ENCODE measurements at places on chromosomes 1 and 21.

- DNase-seq = no peak
Measured at GRCh38 chr1:25617625-25618432, 1.2 kb downstream of the MAN1C1 start.

GRCh38 chr1:244139655-244140054 lies 88.6 kb downstream of the ZBTB18 start:
- no peak for DNase-seq

DNA sequence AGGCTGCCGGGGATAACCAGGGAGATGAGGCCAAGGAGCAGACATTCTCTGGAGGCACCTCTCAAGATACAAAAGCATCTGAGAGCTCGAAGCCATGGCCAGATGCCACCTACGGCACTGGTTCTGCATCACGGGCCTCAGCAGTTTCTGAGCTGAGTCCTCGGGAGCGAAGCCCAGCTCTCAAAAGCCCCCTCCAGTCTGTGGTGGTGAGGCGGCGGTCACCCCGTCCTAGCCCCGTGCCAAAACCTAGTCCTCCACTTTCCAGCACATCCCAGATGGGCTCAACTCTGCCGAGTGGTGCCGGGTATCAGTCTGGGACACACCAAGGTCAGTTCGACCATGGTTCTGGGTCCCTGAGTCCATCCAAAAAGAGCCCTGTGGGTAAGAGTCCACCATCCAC lies 19.4 kb upstream of the SH3D21 start:
- DNase-seq = no peak

- DNase-seq = no peak
Measured at GRCh38 chr1:36162680-36163239, 6.8 kb downstream of the MAP7D1 start.

DNA sequence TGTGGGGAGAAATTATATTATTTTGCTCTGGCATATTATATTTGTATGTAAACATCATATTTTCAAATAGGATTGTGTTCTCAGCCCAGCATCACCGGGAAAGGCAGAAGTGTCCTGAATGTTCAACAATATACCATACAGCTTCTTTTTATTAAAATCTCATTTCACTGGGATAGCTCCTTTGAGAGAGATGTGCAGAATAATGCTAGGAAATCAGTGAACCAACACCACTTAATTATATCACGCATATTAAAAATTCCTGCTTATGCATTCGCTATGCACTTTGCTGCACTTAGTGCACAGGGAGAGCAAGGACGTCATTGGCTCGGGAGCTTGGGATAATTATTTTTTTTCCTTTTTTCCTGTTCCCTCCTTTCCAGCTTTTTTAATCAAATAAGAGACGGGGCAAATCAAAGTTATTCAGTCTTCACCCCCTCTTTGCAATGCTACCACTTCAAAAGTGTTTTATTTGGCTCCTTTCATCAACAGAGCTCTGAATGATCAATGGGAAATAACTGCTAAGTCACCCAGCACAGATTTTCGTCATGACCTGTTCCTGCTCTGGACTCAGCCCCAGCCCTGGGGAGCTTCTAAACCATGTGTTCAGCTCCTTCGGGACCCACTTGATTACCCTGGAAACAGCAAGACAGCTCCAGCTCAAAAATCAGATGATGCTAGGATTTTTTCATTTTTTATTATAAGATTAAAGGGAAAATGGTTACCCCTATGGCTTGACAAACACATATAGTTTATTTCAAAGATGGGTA lies 165.5 kb upstream of the DUSP10 start:
- no peak for DNase-seq

DNA sequence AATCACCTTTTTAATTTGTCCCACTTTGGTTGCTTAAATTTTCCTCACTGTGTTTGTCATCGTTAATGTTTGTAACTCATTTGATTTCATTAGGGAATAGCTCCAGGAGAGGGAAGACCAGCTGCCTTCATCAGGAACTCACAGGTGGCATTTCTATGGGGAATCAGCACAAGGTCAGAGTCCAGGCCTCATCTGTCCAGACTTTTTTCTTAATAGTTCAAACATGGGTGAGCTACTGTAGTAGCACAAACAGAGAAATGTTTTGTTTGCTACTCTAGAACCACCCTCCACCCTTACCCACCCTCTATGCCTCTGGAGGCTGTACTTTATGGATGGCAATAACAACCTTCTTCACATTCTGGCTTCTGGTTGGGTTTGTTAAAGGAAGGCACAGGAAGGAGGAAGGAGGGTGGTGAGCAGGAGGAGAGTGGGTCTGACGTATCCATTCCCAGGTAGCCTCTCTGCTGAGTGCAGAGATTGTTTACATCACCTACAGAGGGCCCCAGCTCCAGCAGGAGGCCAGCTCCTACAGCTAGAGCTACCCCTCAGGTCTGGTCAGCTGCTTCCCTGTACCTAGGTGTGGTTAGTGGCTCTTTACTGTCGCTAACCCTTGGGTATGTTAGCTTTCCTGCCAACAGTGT lies 8.1 kb upstream of the TEDDM1 start:
- DNase-seq = no peak

DNA sequence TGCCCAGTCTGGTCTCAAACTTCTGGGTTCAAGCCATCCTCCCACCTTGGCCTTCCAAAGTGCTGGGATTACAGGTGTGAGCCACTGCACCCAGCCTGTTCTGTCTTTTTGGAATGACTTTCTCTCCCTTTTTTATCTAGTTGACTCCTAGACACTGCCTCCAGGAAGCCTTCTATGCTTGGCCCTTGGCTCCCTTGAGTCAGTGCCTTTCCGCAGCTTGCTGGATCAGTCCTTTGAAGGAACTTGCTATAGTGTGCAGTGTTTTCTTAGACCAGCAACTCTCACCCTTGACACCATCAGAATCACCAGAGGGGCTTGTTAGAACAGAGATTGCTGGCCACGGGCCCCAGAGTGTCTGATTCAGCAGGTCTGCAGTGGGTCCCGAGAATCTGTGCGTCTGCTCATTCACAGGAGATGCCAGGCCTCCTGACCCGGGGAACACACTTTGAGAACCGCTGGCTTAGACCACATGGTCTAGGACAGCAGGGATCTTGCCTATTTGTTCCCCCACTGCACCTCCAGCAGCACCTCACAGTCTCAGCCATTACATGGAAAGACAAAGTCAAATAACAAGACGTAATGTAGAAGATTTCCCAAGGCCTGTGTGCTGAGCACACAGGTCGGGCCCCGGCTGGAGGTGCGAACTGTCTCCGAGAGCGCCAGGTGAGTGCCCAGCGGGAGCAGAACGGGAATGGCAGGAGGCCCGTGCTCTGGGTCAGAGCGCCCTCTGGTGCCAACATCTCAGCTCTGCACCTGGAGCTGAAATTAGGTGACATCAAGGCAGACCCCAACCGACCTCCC lies 27.4 kb upstream of the CTPS1 start:
- DNase-seq = peak; percentile 26

GRCh38 chr1:18934205-18935000 lies 22.1 kb downstream of the IFFO2 start:
- DNase-seq = no peak

DNA sequence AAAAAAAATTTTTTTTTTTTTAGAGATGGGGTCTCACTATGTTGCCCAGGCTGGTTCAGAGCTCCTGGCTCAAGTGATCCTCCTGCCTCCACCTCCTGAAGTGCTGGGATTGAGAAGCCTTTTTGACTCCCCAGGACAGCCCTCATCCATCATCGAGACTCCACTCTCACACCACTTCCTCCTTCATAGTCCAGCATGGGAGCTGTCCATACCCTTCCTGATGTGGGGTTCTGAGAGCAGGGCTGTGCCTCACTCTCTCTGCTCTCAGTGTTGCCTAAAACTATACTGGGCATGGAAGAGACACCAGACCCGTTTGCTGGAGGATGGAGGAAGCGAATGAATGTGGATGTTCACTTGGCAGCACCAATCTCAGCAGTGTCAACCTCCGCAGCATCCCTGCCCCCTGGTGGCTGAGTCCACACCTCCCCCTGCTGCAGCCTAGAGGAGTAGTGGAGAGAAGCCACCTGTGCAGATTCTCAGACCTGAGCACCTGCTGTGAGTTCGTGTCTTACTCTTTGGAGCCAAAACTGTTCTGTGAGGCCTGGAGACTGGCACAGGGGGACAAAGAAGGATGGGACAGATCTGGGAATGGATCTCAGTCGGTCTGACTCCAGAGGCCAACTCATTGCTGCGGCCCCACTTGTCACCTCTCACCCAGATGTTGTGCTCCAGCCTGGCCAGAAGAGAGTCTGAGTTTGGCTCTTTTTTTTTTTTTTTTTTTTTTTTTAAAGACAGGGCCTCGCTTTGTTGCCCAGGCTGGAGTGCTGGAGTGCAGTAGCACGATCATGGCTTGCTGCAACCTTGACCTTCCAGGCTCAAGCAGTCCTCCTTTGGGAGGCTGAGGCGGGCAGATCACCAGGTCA lies 17.7 kb downstream of the TINAGL1 start:
- peak; percentile 43 for DNase-seq

- DNase-seq = no peak
Measured at GRCh38 chr1:187415065-187415464, 586.3 kb downstream of the PLA2G4A start.

DNA sequence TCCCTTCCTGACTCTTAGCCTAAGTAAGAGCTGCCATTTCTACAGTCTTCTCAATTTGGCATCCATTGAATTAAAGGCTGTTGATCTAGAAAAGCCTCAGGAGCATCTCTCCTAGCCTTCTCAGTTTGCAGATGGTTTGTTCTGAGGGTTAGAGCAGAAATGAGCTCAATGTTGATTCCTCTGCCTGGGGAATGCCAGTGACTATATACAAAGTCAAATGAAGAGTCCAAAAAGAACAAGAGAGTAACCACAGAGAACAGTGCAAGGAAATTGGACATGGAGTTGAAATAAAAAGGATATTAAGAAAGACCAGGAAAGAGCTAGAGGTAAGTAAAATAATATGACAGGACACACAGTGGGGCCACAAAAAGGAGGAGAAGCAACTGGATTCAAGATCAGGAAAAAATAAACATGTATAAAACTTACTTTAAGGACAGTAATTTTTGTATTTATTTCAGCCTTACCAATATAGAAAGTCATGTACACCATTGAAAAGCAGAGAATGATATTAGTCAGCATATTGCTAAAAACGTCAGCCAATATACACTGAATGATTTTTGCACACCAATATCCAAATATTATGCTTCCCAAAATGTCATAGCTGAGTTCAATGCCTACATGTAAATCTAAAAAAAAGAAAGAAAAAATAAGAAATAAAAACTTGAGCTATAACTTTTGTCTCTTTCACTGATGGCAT lies 21.3 kb downstream of the SLC9C2 start:
- no peak for DNase-seq

GRCh38 chr1:236686815-236687160 lies 489 bp downstream of the ACTN2 start:
- DNase-seq = no peak

DNA sequence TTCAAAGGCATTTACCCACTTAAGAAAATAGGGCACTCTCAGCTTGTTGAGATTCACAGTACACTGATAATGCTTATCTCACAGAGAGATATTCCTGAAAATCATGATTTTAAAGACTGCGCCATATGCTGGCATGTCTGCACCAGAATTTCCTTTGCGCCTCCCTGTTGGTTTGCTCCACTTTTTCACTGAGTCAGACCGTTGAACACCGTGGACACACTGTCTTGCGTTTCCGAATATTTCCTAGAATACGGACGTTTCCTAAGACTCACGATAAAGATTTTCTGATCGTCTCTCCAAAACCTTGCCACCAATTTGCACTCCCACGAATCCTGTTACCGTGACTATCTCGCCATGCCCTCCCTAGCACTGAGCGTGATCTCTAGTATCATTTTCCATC lies 497 bp upstream of the C1orf115 start:
- no peak for DNase-seq

GRCh38 chr1:115829023-115829674 lies 11.8 kb downstream of the NHLH2 start:
- DNase-seq = no peak

GRCh38 chr1:71031426-71031825 lies 16.2 kb downstream of the PTGER3 start:
- DNase-seq = no peak

DNA sequence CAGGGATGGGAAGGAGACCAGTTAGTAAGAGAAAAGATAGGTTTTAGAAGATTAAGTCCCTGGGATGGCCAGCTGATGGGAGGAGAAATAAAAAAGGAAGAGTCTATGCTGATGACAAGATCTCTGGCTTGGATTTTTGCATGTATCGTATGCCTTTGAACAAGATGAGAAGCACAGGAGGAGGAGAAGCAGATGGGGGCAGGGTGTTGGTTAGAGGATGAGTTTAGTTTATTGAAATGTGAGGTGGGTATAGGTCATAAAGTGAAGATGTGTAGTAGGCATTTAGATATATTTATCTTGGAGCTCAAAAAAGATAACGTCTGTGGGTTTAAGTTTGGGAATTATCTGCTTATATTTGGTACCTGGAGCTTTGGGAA lies 1.4 kb downstream of the TIPRL start:
- no peak for DNase-seq

DNA sequence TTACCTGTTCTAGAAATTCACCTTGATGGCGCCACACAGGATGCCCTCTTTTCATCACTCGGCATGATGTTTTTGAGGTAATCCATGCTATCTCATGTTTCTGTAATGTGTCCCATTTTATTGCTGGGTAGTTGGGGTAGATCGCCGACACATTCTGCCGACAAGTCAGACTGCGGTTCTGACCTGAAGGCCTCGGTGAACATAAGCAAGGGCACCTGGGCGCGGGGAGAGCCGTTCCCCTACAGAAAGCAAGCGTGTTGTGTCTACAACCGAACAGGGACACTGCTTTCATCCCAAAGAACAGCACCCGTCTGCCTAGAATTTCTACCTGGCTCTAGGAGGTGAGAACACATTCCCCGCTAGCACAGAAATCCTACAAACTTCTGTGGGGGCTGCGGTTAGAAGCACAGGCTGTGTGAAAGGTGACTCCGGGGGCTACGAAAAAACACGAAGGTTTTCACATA lies 149.2 kb downstream of the PPIAL4G start:
- no peak for DNase-seq
